AG10803 (cell line): ENCODE measurements at places on chromosomes 1 and 21.

GRCh38 chr21:44572959-44573583 lies 458 bp upstream of the KRTAP10-4 start:
- DNase-seq = no peak

DNA sequence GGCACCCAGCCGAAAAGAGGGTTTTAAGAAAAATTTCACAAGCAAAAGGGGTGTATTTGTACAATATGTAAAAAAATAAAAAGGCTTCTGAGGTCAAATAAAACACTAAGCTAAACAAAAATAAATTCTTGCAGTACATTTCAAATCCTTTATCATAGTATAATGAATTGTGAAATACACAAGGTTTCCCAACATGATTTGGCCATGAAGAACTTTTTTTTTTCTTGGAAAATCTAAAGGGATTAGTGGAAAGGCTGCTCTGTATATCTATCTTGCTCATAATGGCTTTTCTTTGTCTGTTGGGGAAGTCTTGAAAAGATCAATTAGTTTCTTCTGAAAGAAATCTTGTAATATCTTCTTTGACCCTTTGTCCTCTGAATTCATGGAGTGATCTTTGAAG lies 593.4 kb downstream of the PLPP3 start:
- peak; percentile 56 for DNase-seq

DNA sequence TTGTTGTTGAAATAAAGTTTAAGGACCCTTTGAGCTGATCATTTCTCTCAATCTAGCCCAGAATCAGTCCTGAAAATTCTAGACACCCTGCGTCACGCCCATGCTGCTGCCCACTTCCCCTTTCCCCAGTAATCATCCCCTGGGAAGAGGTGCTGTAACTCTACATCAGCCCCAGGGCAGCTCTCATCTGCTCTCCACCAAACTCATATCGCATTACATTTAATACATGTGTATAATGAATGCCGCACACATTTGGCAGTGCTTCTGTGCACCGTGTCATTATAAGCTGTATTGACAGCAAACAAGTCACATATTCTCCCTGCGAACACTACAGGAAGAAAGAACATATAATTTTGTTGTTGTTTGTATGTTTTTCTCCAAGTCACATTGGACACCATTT lies 539.7 kb upstream of the DAB1 start:
- DNase-seq = no peak

DNA sequence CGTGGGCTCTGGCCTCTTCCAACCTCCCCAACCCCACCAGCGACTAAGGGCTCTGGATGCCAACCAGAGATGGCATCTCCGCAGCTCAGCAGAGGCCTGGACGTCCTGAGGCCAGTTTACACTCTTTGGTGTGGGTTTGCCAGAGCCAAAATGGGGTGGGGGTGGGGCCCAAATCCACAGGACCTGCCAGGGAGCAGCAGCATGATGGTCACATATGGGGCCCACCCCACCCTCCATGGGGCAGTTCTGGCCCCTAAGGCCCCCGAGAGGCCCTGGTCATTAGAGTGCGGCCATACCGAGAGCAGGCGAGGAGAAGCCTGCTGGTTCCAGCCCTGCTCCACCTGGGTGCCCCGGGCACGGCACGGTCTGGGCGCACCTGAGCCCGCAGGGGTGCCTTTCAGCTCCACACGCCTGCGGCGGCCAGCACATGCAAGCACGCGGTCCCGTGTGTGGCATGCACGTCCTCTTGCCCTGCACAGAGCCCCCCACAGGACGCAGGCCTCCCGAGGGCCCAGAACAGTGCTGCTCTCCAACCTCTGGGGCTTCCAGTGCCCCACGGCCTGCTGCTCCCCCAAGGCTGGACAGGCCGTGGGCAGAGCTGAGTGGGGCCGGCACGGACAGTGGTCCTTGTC lies 4.8 kb downstream of the C1QTNF12 start:
- DNase-seq = no peak

GRCh38 chr21:45496968-45497845 lies 45.0 kb downstream of the SLC19A1 start:
- no peak for DNase-seq

GRCh38 chr1:17397910-17398695 lies 26.1 kb downstream of the PADI6 start:
- DNase-seq = no peak

DNA sequence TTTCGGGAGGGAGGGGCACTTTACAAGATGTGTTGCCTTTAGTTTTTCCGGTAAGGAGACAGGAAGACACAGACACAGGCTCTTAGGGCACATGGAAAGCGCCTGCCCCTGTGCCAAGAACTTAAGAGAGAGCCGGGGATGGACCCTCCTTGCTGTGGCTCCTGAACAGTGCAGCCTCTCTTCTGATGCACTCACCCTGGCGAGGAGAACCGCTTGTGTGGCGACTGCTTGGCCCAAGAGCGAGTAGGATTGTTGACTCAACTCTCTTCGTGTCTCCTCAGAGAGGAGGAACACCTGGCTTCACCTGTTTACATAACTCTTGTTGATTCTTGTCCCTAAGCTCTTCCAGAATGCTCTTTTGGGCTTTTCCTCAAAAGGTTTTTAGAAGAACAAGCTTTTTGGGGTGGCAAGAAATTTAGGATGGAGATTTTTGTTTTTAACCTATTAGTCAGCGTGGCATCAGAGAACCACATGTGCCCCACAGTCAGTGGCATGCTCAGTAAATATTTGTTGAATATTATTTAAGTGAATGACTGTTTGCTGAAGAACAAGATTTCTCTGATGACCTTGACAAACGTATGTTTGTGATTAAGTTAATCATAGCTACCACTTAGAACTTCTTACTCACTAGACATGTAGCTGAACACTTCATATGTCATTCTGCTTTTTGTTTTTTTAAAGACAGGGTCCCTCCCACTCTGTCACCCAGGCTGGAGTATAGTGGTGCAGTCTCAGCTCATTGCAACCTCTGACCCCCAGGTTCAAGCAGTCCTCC lies 60.6 kb downstream of the NFIA start:
- peak; percentile 43 for DNase-seq

GRCh38 chr1:198674009-198674408 lies 35.2 kb downstream of the PTPRC start:
- DNase-seq = no peak

DNA sequence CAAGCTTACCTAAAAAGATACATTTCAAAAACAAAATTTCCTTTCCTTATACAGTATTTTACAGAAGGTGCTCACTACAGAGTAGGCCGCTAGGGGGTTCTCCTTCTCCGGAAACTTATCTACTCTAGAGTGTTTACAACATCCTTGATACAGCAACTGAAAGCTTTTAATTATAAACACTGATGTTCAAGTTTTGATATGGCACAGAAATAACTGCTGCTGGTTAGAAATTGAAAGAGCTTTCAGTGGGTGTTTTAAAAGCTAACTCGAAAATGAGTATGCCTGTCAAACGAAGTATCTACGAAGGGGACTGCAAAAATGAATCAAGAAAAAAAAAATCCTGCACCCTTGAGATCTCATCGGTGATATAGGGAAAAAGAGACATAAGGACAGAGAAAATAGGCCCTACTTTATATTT lies 1.0 kb downstream of the YOD1 start:
- DNase-seq = peak; percentile 56

GRCh38 chr1:54498383-54499096 lies 49.5 kb upstream of the ACOT11 start:
- DNase-seq = no peak

DNA sequence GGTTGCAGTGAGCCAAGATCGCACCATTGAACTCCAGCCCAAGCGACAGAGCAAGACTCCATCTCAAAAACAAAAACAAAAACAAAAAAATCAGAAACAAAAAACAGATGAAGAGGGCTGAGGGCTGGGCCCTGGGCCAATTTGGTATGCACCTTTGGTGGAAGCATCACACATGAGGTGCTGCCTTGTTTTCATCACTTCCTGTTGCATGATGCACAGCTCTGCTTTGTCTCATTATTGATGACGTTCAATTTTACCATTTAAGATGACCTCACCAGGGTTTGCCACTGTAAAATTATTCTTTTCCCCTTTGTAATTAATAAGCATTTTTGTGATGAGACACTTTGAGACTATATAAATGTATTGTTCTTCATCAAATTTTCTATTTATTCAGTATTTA lies 9.8 kb upstream of the IFNAR2 start:
- DNase-seq = no peak

DNA sequence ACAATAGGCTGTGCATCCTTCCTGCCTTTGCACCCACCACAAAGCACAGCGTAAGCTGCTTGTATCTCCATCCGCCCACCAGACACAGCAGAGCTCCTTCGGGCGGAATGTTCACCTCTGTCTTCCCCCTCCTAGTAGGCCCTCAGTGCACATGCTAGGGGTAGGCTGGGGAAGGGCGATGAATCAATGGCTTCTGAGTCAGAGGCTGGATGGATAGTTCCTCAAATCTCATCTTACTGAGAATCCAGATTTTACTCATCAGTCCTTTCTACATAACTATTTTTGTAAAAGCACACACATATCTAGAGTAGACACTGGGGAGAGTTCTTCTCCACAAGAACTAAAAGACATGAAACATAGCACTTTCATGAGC lies 73.8 kb downstream of the BCAR3 start:
- peak; percentile 34 for DNase-seq

DNA sequence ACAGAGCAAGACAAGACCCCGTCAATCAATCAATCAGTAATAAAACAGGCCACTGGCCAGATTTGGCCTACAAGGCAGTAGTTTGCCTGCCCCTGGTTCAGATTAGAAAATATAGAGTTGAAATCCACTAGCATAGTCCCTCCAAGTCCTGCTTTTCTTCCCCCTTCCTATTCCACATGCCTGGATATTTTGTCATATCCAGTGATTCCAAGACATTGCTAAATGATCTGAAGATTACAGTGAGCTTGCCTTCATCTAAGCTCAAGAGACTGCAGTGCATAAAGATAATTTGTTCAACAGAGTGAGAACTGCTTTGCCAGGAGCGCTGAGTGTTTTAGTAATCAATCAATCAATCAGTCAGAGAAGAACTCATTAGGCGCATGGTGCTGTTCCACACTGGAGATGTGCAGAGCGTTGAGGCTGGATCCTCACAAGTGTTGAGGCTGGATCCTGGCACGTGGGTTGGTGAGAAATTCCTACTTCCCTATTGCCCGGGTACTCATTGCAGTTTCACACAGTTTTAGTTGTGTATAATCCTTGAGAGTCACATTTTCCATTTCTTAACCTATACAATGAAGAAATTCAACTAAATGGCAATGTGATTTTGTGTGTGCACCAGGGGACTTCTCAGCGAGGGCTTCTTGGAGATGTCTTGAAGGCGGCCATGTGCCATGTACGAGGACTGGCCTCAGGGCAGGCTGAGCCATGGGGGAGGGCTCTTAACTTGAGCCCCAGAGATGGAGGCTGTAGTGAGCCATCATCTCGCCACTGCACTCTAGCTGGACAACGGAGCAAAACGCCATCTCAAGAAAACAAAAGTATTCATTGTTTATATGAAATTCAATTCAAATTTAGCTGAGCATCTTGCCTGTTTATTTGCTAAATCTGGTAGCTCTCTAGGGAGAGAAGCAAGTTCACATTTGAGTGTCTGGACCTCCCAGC lies 76.3 kb downstream of the TOMM20 start:
- peak; percentile 57 for DNase-seq

- no peak for DNase-seq
Observed at GRCh38 chr1:42165511-42166210, 1.1 kb upstream of the GUCA2A start.

DNA sequence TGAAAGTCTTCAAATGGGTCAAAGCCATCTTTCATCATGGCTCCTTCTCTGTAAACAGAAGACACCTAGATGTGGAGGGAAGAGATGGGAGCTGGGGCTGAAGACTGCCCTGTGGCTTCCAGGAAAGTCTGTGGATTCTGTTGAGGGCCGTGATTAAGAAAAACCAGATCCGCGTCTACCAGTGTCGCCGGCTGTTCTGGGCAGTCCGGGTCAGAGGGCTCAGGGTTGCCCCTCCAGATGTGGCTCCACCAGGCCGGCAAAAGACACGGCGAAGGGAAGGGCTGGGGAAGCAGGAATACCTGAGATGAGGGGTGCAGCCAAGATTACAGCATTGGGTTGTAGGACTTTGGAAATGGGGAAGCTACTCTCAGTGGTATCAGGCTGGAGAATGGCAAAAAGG lies 162.6 kb downstream of the RHOU start:
- no peak for DNase-seq

- peak; percentile 46 for DNase-seq
Observed at GRCh38 chr1:218658899-218659298, 313.8 kb downstream of the TGFB2 start.

GRCh38 chr1:54413295-54413694 lies 7.1 kb upstream of the SSBP3 start:
- peak; percentile 72 for DNase-seq

GRCh38 chr1:117586337-117586736 lies 19.5 kb upstream of the TENT5C start:
- DNase-seq = no peak

DNA sequence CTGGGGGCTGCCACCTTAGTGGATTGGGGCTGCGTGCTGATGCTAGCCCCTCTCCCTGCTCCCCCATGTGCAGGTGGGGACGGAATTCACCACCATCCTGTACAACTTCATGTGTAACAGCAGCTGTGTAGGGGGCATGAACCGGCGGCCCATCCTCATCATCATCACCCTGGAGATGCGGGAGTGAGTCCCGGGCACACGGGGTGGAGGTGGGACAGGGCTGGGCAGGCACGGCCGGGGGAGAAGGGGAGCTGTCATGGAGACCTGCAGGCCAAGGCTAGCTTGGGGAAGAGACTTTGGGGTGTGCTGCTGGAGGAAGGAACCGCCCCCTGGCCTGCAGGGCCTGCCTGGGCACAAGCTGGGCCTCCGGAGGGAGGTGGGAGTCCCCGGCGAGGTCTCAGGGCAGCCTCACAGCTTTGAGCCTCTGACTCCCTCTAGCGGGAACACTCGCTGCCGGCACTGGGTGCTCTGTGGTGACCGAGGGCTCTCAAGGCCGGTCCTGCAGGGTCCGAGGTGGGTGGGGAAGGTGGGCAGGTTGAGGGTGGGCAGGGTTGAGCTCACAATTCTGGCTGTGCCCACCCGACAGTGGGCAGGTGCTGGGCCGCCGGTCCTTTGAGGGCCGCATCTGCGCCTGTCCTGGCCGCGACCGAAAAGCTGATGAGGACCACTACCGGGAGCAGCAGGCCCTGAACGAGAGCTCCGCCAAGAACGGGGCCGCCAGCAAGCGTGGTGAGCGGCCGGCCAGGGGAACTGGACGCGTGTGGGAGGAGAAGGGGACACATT lies 25.0 kb upstream of the CCDC27 start:
- no peak for DNase-seq

GRCh38 chr1:41361495-41362356 lies 492 bp downstream of the FOXO6 start:
- no peak for DNase-seq

DNA sequence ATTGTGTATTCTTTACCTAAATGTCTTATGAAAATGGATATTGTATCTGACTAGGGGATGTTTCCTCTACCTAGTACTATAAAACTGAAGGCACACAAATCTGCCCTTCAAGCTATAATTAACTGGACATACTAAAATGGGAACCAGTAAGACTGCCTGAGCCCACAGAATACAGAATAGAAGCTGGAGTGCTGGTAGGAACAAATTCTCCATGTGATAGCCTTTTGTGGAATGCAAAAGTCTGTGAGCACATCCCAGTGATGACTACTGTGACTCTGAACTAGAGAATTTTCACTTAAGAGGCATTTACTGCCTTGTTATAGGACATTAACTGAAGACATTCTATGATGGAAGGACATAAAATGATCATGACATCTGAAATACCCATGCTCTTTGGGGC lies 30.3 kb downstream of the KIFAP3 start:
- peak; percentile 8 for DNase-seq
